Amygdala (tissue), 56 donors: ENCODE measurements at places on chromosomes 16 and 17.
A peak's percentile ranks its signal among the peaks of the same experiment; 100 is the strongest.

GRCh38 chr16:9874219-9874618, 308.0 kb downstream of the GRIN2A start:
- no peak for DNase-seq

- DNase-seq = no peak
Observed at GRCh38 chr16:4839942-4840341, 7.1 kb downstream of the GLYR1 start.

- DNase-seq = no peak
Observed at GRCh38 chr17:1625053-1625452, 3.6 kb downstream of the SLC43A2 start.

- no peak for DNase-seq
Observed at GRCh38 chr17:42559075-42559474, 2.9 kb upstream of the COASY start.

- DNase-seq = peak; percentile 71
Observed at GRCh38 chr17:72118335-72119076, 2.3 kb upstream of the SOX9 start.

- DNase-seq = no peak
Observed at GRCh38 chr16:20814784-20815183, 8.5 kb downstream of the REXO5 start.

- DNase-seq = peak; percentile 43
Observed at GRCh38 chr16:67029254-67030096, 526 bp downstream of the CBFB start.

- DNase-seq = no peak
Observed at GRCh38 chr16:13158427-13158826, 257.0 kb downstream of the SHISA9 start.

DNA sequence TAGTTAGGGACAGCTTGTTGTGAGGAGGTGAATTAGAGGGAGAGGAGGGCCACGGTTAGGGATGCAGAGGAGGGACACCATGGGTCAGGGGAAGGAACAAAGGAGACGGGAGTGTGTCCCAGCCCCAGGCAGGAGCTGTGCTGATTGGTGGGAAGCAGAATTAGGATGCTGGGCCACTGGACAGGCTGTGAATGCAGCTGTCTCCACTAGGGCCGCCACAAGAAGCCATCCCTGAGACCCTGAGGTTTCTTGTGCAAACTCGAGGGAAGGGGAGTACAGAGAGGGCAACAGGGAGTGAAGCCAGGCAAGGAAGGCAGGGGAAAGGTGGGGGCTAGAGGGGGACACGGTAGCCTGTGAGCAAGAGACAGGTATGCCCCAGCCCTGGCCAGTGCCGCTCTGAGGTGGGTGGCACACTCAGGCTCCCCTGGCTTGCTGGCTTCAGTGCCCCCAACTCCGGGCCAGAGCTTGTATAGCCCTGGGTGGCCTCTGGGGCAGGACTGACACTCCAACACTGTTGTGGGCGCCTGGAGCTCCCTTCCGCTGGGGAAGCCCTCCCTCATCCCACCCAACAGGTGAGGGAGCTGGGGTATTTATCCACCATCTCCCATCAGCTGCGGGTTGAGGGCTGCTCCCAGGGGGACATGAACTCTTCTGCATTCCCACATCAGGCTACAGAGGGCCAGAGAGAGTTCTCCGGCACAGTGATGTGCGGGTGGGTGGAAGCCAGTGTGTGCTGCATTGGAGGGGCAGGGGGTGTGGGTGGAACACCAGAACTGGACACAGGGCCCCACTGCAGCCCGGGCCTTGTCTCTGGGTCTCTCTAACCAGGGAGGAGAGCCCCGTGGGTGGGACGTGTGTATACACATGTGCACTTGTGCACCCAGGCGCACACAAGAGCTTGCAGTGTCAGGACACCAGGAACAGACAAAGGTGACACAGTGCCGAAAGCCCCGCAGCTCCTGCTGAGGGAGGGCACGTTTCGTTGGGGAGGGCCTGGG, 8.3 kb upstream of the SPPL2C start:
- no peak for DNase-seq

- no peak for DNase-seq
Observed at GRCh38 chr16:19162085-19162484, 6.0 kb upstream of the SYT17 start.
